GM13976 (cell line): ENCODE measurements at places on chromosomes 13 and 19.

DNA sequence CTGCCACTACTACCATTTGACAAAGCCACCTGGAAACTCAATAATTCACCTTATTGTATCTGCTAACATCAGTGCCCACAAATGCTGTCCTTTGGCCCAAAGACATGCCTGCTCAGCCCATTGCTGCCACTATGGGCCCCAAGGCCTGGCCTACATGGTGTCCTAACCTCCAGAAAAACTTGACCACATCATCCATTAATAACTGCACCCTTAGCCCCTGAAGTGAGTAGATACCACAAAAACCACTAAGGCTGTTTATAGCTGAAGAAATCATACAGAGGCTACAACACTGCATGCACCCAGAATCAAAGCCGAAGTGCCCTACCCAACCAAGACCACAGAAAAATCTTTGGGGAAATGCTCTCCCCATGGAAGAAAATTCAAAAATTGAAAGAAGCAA, 932.8 kb upstream of the SLITRK6 start:
- no peak for DNase-seq

- no peak for DNase-seq
These were observed 8.4 kb downstream of the GIPC1 start for GRCh38 chr19:14487370-14488125.

DNA sequence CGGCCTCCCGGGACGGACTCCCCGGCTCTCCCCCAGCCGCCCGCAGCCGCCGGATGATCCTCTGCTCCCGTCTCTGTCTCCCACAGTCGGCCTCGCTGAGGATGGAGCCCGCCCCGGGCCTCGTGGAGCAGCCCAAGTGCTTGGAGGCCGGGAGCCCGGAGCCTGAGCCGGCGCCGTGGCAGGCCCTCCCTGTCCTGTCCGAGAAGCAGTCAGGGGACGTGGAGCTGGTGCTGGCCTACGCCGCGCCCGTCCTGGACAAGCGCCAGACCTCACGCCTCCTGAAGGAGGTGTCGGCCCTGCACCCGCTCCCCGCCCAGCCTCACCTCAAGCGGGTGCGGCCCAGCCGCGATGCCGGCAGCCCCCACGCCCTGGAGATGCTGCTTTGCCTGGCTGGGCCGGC, 6.8 kb downstream of the ADAT3 start:
- DNase-seq, result no peak

DNA sequence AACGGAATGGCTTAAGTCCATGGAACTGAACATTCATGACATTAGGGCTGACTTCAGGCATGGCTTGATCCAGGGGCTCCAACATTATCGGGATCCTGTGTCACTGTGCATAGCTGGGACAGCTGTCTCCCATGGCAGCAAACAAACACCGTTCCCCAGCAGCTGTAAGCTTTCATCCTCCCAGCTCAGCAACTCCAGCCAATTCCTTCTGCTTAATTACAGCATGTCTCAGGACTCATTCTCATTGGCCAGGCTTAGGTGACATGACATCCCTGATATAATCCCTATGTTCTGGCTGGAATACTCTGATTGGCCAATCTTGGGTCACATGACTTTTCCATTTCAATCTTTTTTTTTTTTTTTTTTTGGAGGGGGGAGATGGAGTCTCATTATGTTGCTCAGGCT, 10.9 kb upstream of the TLE5 start:
- DNase-seq, result no peak

DNA sequence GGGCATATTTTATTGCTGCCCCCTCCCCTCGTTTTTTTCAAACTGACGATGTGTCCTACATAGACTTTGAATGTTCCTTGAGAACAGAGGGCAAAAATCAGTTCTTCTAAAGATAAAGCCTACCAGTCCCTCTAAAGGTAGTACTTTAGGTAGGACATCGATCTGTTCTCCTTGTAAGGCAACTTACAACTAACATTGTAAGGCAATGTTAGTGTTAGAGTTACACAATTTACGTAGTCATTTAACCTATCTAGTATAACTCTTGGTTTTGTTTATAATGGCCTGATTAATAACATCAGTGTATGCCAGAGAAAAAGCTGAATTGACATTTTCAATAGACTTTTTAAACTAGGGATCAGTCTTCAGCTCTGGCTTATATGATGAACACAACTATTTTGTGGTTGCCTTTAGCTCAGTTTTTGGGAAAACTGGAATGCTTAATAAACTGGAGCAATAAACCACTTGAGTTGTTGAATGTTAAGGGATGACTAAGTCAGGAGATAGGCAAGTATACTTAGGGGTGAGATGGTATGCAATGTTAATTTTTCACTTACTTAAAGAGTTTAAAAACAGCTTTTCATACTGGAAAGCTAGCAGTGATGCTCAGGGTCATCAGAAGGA, 2.2 kb downstream of the NDFIP2 start:
- DNase-seq, result no peak

- no peak for DNase-seq
These were observed 739.4 kb downstream of the LIG4 start for GRCh38 chr13:107475753-107476453.

- DNase-seq, result peak; percentile 49
These were observed 3.7 kb downstream of the CDC34 start for GRCh38 chr19:535017-535835.

DNA sequence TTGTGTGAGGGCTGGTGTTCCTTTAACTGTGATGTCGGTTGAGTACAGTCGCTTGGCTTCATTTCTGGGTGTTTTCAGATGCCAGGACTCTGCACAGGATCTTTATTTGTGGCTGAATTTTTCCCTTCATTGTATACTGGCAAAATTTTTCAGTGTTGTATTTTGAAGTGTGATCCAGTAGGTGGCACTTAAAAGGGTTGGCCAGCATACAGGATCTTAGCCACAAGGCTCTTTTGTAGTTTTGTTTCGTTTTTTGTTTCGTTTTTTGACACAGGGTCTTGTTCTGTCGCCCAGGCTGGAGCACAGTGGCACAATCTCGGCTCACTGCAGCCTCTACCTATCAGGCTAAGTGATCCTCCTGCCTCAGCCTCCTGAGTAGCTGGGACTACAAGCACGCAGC, 8.7 kb downstream of the FCAR start:
- peak; percentile 72 for DNase-seq

DNA sequence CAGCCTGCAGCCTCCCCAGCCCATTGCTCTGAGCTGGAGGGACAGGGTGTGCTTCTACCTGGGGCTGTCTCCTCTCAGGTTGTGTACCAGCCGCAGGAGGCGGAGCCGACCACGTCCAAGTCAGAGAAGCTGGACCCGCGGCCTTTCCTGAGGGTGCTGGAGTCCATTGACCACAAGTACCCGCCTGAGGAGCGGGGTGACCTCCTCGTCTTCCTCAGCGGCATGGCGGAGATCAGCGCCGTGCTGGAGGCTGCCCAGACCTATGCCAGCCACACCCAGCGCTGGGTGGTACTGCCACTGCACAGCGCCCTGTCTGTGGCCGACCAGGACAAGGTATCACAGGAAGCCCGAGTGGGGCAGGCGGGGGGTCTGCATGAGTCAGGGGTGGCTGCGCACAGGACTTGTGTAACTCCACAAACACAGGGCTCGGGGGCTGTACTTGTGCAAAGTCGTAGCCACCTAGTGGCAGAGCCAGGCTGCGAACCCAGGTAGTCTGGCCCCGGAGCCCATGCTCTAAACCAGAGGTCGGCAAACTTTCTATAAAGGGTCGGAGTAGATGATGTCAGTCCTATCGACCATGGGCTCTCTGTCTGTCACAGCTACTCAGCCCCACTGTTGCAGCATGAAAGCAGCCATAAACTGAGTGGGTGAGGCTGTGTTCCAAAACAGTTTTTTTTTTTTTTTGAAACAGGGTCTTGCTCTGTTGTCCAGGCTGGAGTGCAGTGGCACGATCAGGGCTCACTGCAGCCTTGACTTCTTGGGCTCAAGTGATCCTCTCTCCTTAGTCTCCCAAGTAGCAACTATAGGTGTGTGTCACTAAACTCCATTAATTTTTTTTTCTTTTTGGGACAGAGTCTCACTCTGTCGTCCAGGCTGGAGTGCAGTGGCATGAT, 8.9 kb downstream of the DHX34 start:
- DNase-seq, result no peak

DNA sequence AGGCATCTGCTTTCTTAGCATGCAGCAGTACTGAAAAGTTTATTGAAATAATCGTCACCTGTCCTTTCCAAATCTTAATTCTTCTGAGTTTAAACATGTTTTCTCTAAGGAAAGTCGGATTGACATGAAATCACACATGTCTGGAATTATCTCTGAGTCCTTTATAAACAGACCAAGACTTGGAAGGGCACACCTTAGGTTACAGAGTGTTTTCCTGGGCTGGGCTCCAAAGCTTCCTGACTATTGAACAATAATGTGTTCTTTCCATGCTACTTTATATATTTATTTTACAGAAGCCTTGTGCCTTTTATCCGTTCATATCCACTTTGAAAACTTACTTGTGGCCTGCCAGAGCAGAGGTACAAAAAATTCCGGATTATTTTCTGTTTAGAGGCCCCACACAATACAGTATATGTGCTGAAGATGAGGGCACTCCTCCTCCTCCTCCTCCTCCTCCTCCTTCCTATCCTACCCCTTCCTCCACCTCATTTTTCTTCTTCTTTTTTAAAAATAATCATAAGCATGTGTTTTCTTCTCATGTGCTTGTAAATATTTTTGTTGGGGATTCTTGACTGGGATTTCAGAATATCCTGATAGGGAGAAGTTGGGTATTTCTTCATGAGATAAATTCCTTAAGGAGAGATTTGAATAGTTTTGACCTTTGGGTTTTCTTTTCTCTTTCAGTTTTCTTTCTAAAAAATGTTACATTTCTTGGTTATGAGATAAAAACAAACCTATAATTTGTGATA, 52.3 kb downstream of the LRCH1 start:
- DNase-seq, result no peak

GRCh38 chr19:4099041-4099764, 24.7 kb downstream of the MAP2K2 start:
- no peak for DNase-seq

DNA sequence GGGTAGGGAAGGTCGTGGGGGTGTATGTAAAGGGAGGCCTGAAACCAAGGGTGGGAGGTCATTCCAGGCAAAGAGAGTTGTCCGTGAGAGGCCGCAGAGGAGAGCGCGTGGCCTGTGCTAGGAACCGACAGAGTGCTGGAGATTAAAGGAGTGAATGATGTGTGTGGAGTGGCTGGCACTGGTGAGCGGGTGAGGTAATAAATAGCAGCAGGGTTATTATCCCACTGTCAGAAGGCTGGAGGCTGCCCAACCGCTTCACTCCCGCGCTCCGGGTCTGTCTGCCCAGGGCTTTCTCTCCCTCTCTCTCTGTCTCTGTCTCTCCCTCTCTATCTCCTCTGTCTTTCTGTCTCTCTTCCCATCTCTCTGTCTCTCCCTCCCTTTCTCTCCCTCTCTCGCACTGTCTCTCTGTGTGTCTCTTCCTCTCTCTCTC, 17.4 kb downstream of the ZNF579 start:
- no peak for DNase-seq

- peak; percentile 71 for DNase-seq
These were observed 95.2 kb upstream of the CLDN10 start for GRCh38 chr13:95457294-95457693.

DNA sequence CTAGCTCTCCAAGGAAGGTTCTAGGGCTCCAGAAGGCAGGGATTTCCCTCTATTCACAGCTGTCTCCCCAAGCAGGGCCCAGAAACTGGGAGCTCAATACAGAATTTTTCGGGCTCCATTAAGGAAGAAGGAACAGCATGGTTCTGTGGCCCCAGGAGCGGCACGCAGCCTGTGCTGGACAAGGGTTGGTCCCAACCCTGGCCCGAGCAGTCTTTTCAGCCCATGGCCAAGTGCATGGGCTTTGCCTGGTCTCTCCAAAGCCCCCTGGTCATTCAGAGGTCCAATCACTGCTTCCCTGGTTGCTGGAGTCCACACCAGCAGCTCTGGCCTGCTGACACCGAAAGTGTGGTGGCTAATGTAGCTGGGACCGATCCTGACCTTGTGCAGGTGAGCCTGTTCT, 6.6 kb upstream of the PRKD2 start:
- no peak for DNase-seq

GRCh38 chr13:110398564-110399507, 91.8 kb downstream of the COL4A2 start:
- no peak for DNase-seq

DNA sequence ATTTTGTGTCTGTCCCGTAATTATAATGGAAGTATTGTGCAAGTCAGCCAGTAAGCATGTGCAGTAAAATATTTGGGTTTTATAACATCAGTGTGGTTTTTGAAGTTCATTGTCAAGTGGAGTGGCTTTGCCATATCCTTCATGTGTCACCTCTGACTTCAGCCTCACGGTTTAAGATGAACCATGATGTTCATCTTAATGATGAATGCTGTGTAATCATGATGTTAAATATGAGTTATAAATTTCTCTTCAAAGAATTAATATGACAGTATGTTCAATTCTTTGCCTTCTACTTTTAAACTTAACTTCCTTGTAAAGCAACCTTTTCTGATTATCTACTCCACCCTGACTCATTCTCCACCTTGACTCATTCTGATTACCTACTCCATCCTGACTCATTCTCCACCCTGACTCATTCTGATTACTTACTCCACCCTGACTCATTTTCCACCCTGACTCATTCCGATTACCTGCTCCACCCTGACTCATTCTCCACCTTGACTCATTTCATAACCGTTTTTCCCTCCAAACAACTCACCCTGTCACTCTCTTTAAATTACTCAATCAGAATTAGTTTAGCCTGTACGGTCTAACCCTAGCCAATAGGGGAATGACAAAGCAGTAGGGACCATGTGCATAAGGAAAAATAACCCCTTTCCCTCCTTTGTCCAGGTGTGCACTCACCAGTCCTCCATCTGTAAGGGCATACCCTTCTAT, 50.3 kb upstream of the ANKRD10 start:
- DNase-seq, result no peak

DNA sequence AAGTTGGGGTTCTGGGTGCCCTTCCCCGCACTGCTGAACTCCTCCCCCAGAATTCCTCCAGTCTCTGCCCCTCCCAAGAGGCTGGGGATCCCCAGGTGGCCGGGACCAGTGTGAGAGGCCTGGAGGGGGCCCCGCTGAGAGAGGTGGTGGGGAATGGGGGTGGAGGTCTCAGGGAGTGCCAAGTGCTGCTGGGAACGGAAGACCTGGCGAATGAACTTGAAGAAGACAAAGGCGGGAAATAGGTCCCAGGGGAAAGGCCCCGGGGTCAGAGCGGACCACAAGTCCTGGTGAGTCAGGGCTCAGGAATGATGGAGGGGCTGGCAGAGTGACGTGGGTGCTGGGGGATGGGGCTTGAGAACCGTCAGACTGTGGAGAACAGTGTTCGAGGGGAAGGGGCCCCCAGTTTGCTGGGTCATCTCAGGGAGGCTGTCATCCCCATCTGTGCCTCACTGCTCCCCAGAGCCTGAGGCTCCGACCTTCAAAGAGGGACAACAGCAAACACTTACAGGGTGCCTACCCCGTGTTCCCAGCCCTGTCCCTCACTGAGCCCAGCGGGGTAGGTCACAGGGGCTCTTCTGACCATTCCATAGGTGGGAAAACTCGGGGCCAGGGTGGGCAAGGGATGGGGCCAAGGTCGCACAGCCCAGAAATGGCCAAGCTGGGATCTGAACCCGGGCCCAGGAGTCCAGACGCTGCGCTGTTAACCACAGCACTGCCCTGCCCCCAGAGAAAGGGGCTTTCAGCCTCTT, 16.0 kb upstream of the SEMA6B start:
- DNase-seq, result no peak
